ENCODE measurements at places on chromosomes 1 and 21.

- no peak for DNase-seq
These were observed 69.3 kb downstream of the POU2F1 start for GRCh38 chr1:167289966-167290365.

DNA sequence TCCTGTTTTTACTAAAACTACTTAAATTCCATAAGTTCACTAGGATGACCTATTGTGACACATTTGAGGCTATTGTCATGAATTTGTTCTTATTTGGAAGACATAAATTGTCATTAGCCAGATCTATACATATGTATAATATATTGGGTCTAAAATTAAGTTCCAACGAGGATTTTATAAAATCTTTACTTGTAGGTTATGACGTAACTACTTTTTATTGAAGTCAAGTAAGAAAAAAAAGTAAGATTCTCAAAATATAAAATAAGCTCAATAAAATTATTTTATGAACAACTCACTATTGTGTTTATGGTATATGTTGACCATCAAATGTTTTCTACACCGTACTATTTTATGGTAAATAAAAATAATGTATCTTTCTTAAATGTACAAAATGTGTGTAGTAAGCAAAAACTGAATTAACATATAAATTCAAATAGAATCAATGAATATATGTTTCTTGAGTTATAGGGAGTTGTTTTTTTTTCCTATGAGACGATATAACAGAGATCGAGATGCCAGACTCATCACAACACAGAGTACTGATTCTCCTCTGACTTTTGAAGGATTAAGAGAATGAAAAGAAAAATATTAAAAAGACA is 64.1 kb downstream of the NEGR1 start:
- DNase-seq, result no peak

DNA sequence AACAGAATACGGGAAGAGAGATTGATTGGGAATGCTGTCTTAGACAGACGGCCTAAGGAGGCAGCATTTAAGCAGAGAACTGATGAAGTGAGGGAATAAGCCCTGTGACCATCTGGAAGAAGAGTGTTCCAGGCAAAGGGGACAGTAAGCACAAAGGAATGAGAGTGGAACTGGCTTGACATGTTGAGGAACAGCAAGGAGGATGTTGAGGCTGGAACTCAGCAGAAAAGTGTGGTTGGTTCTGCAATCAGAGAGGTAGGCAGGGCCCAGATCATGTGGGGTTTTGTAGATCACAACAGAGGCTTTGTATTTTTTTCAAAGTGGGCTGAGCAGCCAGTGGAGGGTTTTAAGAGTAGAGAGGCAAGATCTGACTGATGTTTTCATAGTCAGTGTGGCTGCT is 157.4 kb downstream of the DNM3 start:
- no peak for DNase-seq

GRCh38 chr21:38384238-38384560 is 114.1 kb downstream of the ERG start:
- no peak for DNase-seq

DNA sequence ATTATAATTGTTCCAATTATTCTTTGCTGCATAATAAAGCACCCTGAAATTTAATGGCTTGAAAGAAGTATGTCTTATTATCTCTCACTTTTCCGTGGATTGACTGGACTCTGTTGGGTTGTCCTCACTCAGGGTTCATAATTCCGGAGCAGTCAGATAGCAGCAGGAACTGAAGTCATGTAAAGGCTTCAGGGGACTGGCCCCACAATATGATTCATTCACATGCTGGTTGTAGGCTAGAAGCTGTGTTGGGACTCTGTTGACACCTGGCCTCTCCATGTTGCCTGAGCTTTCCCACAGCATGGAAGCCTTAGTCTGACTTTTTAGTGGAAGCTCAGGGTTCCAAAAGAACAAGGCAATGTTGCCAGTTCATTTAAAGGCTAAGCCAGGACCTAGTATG is 367.1 kb upstream of the ADGRL2 start:
- DNase-seq, result no peak

DNA sequence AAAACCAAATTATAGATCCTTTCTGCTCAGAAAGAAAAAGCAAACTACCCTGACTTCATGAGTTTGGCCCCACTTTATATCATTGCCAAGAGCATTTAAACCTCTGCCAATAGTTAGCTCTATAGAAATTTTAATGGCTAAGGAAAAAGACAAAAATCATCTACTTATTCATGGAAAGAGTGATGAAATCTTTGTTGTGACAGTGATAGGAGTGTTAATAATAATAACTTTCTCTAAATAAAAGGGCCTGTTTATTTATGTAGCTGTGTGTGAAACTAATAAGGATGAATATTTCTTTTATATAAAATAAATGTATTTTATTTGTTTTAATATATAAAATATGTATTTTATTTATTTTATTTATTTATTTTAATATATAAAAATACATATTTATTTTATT is 6.4 kb downstream of the CHODL start:
- DNase-seq, result no peak

- no peak for DNase-seq
These were observed 102.3 kb upstream of the F3 start for GRCh38 chr1:94643819-94644218.

GRCh38 chr1:19664453-19665185 is at the start of gene HTR6:
TSS of gene HTR6 (plus strand) at chr1:19664875. CDS start at chr1:19665754, 879 bp downstream.
- DNase-seq, result peak; percentile 23

GRCh38 chr1:21762022-21762404 is 20.9 kb downstream of the USP48 start:
- DNase-seq, result no peak

DNA sequence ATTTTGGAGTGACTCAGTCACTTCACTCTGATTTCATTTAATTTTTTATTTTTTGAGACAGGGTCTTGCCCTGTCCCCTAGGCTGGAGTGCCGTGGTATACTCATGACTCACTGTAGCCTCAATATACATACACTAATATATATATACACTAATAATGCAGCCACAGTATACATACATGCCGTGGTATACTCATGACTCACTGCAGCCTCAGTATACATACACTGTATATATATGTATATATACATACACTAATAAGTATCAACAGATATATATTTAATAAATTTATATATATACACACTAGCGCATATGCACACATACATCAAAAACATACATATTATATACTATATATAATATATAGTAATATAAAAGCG is 149.2 kb downstream of the NCAM2 start:
- DNase-seq, result no peak

DNA sequence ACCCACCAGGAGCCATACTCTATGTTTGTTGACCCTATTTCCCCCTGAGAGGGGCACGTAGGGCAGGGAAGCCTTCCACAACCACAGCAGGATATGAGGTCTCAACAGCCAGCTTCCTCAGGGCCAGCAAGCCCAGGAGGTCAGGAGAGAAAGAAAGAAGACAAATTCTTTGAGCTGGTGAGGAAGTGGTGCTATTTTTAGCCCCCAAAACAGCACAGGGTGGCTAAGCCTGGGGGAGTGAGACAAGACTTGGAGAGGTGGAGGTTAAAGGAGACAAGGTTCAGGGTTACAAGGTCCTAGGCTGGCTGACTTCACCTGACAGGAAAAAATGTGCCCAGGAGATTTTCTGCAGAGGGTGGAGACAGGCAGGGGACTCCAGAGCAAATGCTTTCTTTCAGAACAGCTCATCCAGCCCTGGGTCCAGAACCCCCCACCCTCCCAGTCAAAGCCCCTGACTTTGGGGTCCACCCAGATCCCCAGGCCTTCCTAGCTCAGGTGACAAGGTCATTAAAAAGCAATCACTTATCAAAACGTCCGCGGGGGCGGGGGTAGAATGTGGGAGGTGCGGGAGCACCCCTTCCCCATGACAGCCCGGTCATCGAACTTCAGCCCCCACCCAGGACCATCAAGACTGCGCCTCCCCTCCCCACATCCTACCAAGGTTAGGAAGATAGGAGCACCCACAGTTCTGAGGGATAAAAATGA is 1.3 kb downstream of the SV2A start:
- DNase-seq, result no peak

GRCh38 chr1:63980740-63981407 is 207.1 kb downstream of the ROR1 start:
- DNase-seq, result no peak

DNA sequence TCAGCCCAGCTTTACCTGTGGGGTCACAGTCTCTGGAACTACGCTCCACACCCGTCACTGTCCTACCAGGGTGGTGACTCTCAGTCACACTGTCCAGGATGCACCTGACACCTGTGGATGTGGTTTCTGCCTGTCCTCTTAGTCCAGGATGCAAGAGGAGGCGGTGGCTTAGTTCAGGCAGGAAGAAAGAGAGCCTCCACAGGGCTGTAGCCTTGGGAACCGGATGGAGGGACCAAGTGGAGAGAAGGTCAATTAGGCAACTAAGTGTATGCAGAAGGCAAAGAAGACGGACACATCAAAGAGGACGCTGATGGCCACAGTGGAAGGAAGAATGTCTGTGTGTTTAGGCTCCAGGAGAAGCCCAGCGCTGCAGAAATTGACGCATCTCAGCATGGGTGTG is 153.9 kb upstream of the IRF2BP2 start:
- DNase-seq, result no peak

DNA sequence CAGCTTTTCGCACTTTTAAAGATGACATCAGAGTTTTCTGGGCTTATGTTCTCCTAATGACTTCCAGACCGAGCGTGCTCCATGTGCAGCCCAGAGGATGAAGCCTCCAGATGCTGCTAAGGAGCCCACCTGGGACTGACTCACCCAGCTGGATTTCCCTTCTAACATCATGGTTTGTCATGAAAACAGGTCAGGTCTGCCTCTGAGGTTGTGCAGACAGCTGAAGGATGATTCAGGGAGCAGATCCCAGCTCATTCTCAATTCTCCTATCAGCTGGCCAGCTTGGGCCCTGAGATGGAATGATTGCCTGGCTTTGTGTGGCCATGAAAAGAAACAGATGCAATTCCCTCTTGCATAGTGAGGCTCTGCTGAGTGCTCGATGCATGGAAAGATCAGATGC is 123.9 kb upstream of the DUSP10 start:
- no peak for DNase-seq

DNA sequence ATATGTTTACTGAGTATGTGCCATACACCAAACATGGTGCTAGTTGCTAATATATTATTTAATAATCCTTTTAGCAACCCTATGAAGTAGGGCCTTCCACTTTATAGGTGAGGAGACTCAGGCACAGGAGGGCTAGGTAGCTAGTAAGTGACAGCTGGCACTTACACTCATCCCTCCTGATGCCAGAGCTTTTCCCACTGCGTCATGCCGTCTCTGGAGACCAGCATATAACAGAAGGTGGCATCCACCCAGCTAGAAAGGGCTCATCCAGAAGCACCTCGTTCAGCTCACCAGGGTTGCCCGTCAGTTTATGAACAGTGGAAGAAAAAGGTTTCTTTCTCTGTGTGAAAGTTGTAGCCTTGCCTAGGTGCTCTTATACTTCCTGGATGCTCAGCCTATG is 108.9 kb downstream of the NOS1AP start:
- DNase-seq, result no peak

All from effector CD4-positive, alpha-beta T cell (primary cell).